ENCODE measurements at places on chromosomes 12 and 14. TPM values are rescaled to one million over a fixed set of nuclear protein-coding genes. Genes with fewer than 3 reads are reported as not detected.
A peak's percentile ranks its signal among the peaks of the same experiment; 100 is the strongest.

DNA sequence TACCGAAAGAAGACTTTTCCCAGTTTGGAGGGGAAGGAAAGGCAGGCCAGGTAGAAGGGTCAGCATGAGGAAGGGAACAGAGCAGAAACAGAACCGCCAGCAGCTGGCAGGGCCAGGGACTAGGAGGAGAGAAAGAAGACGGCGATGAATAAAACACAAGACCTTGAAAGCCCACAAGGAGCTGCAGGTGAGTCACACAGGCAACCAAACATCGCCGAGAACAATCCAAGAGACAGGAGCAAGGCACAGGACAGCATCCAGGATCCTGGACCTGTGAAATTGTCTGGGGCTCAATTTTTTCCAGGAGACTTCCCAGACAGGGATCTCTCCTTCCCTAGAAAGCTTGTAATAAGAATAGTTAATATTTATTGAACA, 47.3 kb downstream of the NUAK1 start:
- no peak for DNase-seq

DNA sequence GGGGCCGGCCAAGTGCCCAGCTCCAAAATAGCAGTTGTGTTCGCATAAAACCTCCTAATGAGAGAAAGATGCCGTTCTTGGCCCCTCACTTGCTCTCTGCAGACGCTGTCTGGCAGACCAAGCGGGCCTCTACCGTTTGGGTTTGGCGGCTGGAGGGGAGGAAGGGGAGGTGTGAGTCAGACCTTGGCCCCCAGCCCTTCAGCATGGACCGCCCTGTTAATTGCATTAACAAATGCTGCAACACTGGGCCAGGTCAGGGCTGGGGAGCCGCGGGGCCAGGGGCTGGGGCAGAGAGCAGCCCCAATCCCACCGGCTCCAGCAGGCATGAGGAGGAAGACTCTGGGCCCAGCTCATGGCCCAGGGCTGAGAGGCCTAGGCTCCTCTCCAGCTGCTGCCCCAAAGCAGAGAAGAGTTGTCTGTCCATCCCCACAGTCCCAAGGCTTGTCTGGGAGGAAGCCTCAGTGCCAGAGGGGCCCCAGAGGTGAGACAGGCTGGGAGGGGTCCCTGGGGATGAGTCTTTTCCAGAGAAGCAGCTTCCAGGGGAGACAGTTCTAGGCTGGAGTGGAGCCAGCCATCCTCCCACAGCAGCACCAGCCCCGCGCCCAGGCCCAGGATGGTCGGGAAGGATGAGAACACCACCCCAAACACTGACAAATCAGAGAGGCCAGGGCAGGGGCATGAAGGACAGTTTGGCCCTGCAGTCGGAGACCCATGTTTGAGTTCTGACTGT, 16.9 kb downstream of the LTBP2 start:
- DNase-seq: peak; percentile 86

INSM2 gene
- not detected for polyA plus RNA-seq

DNA sequence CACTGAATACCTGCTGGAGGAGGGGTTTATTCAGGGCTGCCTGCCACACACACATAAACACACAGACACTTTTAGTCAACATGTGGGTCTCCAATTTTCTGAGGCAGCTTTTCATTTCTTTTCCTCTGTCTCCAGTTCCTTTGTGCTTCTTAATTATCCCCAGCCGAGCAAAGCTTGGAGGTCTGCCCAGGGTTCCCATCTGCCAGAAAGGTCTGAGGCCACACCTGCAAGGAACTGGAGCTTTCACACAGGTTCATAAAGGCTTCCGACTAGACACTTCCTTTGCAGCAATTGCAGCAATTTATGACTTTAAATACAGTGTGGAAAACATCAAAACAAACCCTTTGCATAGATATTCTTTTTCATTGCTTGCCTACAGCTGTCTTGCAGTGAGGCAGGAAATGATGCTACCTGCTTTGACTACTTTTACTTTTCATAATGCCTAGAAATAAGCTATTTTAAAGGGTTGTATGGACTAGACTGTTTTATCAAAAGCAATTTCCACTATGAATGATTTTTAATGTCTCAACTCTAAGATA, 1318.9 kb downstream of the AACS start:
- DNase-seq: no peak

DNA sequence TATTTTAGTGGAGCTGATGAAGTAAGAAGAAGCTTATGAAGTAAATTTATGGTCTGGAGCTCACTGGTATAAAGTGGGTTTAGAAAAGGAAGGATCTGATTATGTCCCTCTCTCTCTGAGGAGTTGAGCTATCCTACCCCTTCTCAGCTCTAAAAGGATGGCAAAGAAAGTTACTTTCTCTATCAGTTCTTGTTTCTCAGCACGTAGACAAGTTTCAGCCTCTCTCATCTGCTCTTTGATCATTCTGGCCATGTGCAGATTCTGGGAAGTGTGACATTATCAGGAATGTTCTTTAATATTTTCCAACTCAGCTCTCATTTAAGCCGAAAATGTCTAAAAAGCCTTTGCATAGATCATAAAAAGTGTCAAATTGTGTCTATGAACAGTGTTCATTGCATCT, 5.8 kb upstream of the EGLN3 start:
- DNase-seq: no peak

KRT82 gene
- not detected for polyA plus RNA-seq

PROX2 gene
- polyA plus RNA-seq: 0.71 TPM

DNA sequence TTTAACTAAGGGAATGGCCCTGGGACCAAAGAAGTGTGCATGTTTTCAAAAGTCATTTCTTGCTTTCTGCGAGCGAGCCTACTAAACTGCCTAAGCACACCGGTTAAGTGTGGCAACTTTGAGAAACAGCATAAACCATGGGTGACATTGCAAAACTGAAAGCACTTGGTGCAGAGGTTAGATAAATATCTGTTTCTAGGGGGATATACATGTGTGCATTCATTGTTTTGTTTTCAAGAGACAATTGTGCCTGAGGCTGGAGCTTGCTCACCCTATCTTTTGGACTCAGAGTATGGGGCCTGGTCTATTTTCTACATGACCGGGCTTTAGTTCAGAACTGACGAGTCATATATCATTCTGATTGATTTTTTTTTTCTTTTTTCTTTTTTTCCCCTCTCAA, 923.4 kb downstream of the NRXN3 start:
- DNase-seq: no peak

GRCh38 chr14:64467566-64467965, 2.3 kb downstream of the AKAP5 start:
- no peak for DNase-seq

GRCh38 chr14:22159099-22159498, 429.9 kb downstream of the DAD1 start:
- DNase-seq: no peak

GRCh38 chr14:49950275-49951228, 57.7 kb downstream of the ARF6 start:
- DNase-seq: no peak

DNAI7 gene
- polyA plus RNA-seq: 0.84 TPM

GRCh38 chr14:69153152-69153872, 393 bp upstream of the DCAF5 start:
- DNase-seq: peak; percentile 95

SLCO1A2 gene
- not detected for polyA plus RNA-seq

KLRB1 gene
- polyA plus RNA-seq: 0.56 TPM

TPH2 gene
- polyA plus RNA-seq: not detected

DNA sequence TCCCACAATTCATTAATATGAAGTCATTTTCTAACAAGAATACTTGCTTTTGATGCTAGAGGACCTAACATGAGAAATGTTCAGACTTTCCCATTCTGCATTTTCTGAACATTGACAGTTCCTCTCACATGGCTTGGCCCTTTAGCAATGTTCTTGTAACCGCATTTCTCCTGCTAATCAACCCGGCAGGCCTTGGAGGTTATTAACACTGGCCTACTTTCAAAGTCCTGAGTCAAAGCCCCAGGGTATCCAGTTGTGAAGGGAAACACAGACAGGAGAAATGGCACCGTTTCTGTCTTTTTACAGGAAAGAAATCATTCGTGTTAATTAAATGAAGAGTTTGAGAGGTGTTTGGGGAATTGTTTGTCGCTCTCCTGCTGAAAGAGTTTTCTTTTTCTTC, 446.5 kb upstream of the MIS18BP1 start:
- DNase-seq: no peak

RTL1 gene
- 69.2 TPM for polyA plus RNA-seq

CYP27B1 gene
- 1.0 TPM for polyA plus RNA-seq

DNA sequence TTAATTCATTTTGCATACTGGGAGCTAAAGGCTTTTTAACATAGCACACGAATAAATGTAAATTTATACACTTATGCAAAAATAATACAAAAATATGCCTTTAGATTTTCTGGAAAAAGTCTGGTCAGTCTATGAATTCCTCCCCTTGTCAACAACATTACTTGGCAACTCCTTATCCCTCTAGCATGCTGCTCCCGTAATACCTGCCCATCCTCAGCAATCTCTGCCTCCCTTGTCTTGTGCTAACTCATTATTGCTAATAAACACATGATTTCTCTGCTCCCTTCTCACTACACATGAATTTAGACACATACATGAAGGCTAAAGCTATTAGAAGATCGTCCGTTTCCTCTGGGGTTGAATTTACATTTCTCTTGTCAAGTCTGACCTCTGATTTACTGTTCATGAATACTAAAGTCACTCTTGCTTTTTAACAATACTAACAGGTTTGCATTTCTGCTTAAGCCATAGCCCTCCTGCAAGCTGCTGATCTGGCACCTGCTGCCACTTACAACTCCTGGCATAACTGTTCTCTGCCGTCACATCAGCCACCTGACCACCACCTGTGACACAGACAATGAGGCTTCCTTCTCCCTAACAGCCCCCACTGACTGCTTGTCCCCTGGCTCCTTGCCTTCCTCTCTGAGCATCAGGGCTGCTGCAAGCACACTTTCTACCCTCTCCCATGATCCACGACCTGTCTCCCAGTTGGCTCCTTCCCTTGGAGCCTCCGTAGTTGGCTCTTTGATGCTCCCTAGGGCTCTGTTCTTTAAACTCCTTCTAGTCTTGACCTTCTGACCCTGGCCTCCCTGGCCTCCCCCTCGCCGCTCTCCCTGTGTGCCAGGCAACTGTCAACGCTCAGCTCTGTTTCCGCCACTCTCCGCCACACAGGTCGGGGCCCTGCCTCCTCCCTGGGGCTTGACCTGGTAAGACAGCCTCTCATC, 177.6 kb downstream of the CALM1 start:
- no peak for DNase-seq

DNA sequence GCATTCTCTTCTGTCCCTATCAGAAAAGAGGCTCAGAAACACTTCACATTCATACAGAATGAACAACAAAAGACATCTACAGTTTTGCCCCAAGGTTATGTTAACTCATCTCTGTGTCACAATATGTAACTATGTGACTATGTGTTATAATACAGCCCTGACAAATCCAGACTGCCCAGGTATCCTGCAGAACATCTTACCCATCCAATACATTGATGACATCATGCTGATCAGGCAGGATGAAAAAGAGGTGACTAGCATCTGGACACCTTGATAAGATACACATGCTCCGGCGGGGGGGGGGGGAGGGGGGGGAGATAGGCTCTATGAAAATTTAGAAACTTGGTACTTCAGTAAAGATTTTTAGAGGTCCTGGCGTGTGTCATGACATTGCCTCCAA, 8.3 kb upstream of the GNS start:
- DNase-seq: no peak

APPL2 gene
- polyA plus RNA-seq: 26.8 TPM

DNA sequence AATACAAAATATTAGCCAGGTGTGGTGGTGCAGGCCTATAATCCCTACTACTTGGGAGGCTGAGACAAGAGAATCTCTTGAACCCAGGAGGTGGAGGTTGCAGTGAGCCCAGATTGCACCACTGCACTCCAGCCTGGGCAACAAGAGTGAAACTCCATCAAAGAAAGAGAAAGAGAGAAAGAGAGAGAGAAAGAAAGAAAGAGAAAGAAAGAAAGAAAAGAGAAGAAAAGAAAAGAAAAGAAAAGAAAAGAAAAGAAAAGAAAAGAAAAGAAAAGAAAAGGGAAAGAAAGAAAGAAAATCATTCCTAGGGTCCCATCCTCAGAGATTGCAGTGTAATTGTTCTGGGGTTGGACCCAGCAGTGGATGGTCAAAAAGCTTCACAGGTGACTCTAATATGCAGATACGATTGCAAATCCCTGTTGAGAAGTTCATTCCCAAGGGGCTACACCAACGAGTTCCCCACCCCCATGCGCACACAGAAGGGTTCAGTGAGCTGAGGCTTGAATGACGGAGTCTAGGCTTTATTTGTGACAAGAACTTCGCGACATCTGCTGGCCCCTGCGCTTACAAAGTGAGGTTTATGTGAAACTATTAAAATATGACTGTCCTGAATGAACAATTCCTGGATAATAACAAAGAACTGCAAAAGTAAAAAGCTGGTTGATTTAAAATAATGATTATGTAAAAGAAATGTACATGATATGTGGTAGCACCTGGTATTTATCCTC, 17.4 kb upstream of the RNASE12 start:
- no peak for DNase-seq

GRCh38 chr14:24818058-24818822, 184.2 kb upstream of the GZMB start:
- DNase-seq: no peak

- DNase-seq: no peak
Observed at GRCh38 chr12:20282401-20282800, 85.9 kb upstream of the PDE3A start.

GRCh38 chr14:24984846-24985589, 64.9 kb downstream of the STXBP6 start:
- no peak for DNase-seq

DNA sequence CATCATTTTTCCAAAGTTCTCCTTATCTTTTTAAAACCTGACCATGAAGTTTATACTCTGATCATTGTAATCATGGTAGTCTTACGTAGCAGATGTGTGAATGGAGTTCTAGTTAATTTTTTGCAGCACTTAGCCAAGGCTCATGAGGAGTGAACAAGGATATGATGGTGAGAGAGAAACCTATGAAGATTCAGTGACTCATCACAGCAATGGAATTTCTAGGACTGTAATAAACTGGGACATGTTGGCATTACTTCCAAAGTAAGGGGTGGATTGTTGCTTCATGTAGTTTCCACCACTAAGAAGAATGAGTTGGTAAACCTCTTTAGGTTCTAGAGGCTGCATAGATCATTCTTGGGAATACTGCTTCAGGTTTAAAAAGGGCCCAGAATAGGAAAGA, 102.7 kb downstream of the LRRIQ1 start:
- no peak for DNase-seq

DNA sequence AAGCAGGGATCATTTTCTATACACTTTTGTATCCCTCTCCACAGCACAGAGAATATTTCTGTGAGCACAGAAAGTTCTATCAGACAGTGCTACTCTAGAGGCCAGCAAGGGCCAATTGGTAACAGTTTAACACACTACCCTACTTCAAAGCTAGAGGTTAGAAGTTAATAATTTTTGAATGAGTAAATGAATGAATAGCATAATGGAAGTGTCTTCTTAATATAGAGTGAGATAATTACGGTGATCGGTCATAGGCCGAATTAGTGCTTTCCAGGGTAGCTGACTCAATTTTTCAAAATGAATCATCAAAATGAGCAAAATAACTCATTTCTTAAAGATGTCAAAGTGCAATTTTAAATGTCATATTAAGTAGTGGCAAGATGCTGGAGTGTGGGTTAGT, 67.0 kb upstream of the CCDC198 start:
- no peak for DNase-seq

Data from hindlimb muscle (tissue), 1 donor.